ENCODE measurements at places on chromosomes 2 and 18. TPM values are rescaled to one million over a fixed set of nuclear protein-coding genes. Genes with fewer than 3 reads are reported as not detected.

DNA sequence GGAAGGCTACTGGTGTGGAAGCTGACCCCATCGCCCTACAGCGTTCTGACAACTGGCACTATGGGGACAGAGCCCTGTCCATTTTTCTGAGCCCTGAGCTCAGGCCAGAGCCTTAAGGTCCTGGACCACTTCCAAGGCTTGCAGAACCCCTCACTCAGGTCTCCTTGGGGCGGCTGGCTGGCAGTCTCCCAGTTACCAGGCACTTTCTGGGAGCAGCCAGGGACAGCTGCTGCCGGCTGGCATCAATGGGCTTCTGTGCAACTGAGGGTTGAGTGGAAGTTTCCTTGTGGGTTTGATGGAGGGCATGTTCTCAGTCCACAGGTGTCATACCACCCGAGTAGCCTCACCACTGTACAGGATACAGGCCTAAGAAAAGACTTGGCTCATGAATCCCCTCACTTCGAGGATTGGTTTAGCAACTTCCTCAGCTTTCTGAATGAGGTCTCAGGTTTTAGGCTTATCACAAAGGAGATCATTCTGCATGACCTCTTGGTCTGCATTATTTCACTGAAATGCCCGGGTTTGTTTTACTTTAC lies 27.4 kb upstream of the WIPF1 start:
- DNase-seq, result no peak

DNA sequence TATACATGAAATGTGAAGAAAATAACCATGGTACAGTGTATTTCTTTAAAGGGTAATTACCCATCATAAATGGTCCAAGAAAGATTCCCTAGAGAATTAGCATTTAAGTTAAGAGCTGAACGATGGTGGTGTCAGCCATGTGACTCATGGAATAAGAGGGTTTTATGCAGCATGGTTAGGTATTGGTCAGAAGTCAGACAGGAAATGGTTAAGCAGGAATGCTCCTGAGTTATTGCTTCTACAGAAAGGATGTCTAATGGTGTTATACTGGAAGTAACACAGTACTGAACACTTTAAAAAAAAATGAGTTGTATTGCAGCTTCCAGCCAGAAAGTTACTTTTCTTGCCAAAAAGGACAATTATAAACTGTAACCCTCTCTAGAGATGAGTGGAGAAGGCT lies 72.7 kb upstream of the UBE2E3 start:
- DNase-seq, result no peak

GRCh38 chr2:28801726-28802125 lies 8.9 kb upstream of the SPDYA start:
- DNase-seq, result no peak

- no peak for DNase-seq
These were observed 14.2 kb upstream of the LIPG start for GRCh38 chr18:49547701-49548100.

DNA sequence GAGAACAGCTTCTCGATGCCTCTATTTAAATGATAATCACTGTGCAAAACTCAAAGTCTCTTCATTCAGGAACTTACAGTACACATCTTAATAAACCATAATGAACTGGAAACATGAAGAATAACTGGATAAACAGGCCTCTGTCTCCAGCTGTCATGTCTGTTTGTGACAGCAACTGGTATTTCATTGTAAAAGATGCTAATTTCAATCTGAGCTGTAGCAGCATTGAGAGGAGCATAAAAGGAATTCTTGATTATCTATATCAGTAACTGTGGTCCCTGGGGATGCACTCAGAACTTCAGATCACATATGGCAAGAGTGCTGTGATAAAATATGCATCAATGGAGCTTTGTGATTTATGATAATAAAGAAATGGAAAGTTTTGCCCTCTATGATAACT lies 18.8 kb downstream of the CDH20 start:
- DNase-seq, result no peak

DNA sequence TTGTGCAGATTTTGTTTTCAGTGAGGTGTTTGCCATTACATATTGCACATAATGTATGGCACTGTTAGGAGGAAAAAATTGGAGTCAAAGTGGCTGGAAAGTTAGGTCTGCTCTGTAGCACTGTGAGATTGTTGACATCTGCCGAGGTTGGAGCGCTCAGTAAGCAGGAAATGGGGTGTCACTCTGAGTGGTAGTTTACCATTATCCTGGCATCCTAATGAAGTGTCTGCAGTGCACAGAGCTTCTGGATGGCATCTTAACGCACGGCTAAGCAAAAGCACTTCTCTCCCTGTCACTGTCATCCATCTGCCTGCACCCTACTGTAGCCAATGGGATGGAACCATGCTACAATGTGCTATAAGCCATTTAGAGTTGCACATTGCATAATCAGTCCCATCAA lies 561.9 kb downstream of the ARHGAP15 start:
- DNase-seq, result no peak

GRCh38 chr2:47530105-47530760 lies 127.3 kb downstream of the MSH2 start:
- DNase-seq, result no peak

- DNase-seq, result no peak
These were observed 360.1 kb downstream of the LPIN1 start for GRCh38 chr2:12106440-12107080.

GRCh38 chr2:152890736-152891135 lies 172.3 kb downstream of the ARL6IP6 start:
- no peak for DNase-seq

- DNase-seq, result no peak
These were observed 26.0 kb upstream of the FLACC1 start for GRCh38 chr2:201383136-201383535.

- DNase-seq, result no peak
These were observed 265.6 kb downstream of the TMX3 start for GRCh38 chr18:68449292-68449691.

DNA sequence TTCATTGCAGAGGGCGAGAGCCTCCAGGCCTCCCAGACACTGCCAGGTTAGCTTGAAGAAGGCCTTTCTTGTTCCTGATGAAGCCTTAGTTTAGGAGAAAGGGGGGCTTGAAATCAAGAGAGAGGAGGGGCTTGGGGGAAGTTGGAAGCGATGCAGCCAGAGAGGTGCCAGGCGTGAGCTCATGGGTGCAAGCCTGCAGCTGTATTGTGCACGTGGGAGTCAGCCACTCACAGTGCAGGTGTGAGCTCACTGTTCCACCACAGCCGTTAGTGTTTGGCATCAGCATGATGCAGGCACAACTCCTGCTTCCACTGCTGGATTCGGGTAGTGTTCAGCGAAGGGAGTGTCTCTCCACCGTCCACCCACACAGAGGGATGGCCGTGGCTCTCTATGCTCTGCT lies 68.4 kb upstream of the ALPP start:
- DNase-seq, result no peak

DNA sequence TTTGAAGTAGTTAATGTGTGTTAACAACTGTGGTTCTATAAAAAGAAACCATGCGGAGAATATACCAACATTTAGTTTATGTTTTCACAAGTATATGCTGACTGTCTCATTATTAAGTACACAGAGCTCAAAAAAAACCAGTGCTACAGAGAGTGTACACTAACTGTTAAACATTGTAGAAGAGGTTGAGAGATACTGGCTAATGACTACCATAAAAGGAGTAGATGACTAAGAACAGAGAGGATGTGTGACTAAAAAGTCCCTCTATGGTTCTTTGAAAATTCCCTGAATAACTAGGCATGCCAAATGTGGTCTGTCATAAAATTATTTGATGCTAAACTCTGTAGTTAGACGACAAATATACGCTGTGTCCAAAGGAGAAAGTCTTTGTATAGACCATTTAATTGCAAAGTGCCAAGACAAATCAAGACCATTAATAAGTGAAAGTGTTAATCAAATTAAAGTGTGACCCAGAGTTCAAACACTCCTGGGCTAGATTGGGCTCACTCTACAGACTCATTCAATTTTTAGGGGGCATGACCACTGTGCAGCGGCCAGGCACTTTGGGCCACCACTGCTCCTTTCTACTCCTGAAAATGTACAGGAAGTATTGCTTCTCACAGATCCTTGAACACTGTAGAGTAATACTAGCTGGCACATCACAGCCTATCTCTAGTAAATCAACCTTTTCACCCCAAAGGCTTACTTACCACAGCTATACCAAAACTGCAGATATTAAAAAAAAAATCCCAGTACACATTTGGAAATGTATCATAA lies 45.1 kb upstream of the SERTAD2 start:
- DNase-seq, result no peak

- DNase-seq, result no peak
These were observed 149.7 kb upstream of the CAPN13 start for GRCh38 chr2:30956995-30957394.

DNA sequence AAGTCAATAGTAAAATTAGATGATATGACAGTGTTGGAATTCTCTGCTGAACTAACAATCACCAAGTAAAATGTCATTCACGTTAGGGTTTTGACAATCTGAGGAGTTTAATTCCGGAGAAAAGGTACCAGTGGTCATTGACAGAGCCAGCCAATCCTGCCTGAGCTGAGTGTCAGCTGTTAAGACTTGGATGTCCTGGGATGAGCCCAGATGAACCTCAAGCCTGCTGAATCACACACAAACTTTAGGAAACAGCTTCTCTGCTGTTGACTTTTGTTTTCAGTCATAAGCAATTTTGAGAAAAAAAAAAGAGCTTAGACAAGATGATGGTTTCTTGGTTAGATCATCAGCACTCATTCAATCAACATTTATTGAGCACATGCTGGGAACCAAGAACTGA lies 600.0 kb upstream of the SLC39A10 start:
- DNase-seq, result no peak

- no peak for DNase-seq
These were observed 234.3 kb downstream of the ETAA1 start for GRCh38 chr2:67631483-67631882.

DNA sequence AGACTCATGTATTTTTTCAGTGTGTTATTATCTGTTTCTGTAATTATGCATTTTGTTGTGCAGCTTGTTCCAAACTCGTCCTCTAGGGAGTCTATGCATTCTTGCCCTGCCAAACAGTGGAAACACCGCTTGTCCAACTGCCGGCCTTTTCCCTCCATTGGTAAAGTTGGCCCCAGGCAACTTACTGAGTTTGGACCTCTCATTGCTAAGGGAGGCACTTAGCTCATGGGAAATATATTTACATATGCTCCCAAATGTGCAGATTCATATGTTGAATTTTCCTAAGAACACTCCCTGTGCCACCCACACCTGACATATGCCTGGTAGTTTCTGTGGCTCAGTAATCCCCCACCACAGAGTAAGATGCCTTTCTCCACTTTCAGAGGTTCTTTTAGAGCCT lies 98.0 kb downstream of the TMEM185B start:
- DNase-seq, result no peak

GRCh38 chr2:235217846-235218245 lies 266.0 kb downstream of the SH3BP4 start:
- DNase-seq, result no peak

- no peak for DNase-seq
These were observed 16.6 kb downstream of the SESTD1 start for GRCh38 chr2:179248024-179248348.

GRCh38 chr18:36355511-36355910 lies 58.0 kb downstream of the FHOD3 start:
- no peak for DNase-seq

GRCh38 chr2:218963601-218964000 lies 4.1 kb downstream of the CDK5R2 start:
- DNase-seq, result no peak

- DNase-seq, result no peak
These were observed 70.8 kb downstream of the LRP2 start for GRCh38 chr2:169291517-169291916.

DNA sequence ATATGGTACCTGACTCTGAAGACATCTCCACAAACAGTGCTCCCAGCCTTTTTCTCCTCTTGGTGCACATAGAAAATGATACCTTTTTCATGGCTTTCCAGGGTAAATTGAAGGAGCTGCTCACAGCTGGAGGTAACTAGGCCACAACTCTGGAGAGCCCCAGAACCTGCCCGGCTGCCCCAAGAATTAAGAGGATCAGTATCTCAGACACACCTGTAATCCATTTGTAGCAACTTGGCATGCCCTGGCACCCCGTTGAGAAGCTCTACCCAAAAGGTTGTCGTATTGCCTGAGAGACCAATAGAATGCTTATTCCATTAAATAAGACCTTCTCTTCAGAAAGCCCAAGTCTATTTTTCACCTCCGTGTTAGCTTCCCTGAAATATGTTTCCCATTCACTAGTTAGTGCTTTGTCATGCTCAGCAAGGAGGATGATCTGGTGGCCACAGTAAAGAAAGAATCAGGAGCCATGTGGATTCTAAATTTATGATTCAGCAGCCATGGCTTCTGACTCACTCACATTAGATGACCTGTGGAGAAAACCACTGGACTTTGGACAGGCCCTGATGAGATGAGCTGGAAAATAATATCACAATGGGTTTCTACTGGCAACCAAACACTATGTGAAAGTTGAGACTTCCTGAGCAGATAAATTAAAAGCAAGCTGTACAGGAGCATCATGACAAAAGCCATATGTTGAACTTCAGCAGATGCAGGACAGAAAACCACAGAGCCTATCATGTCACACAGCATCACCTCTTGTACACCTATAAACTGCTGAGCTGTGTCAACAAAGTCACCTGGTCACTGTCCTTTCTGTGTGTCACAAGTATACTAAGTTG lies 253.3 kb upstream of the OSR1 start:
- DNase-seq, result peak; percentile 63

Gene CRYBA2
- not detected for total RNA-seq

Gene ALPG
- total RNA-seq, result not detected

Gene DNER
- total RNA-seq, result 16.5 TPM

Gene FAM237A
- total RNA-seq, result not detected

Measured in kidney (tissue), 22 donors.